ENCODE measurements at places on chromosomes 1 and 21.

DNA sequence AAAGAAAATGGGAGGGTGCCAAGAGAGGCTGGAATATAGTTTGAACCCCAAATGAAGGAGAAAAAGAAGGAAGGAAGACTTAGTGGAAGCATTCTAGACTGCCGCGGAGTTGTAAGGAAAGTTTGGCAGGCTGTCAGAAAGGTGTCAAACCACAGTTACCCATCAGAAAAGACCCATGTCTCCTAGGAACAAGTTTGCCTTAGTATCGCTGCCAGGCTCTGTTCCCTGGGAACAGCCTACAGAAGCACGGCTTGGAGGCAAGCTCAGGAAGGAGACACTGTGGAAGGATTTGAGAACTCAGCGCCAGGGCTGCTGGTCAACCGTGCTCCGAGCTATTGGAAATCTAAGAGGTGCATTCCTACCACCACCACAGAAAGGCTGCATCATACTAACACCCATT is 197.4 kb downstream of the RRAGC start:
- no peak for DNase-seq

GRCh38 chr1:53766831-53767405 is 28.0 kb upstream of the GLIS1 start:
- DNase-seq = no peak

GRCh38 chr21:22083899-22084298 is 1085.7 kb downstream of the NCAM2 start:
- no peak for DNase-seq

DNA sequence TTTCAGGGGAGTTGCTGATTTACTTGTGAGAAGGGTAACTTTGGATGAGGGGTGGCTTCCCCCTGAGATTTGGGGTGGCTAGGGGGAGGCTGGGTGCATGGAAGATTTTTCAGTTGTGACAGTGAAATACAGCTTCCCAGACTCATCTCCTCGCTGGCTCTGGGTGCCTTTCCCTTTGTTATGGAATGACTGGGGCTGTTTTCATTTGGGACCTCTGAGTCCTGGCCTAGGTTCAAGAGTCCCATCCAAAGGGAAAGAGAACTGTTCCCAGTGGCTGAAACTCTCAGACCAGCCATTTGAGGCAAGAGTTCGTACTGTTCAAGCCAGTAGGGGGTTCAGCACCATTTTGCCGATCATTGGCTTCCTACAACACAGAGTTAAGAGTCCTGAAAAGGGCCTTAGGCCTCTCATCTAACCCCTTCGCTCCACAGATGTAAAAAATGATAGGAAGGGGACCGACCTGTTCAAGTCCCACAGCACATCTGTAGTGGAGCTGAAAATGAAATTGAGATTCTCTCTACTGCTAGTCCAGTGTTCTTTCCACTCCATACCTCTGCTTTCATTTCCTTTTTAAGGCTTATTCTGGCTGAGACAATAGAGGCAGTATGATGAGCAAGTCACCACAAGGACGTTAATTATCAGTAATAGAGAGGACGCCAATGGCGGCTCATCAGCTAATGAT is 958 bp downstream of the DDR2 start:
- DNase-seq = no peak

Measured in SK-N-MC (cell line).